HTR-8/SVneo (cell line): ENCODE measurements at places on chromosomes 3 and 15.

DNA sequence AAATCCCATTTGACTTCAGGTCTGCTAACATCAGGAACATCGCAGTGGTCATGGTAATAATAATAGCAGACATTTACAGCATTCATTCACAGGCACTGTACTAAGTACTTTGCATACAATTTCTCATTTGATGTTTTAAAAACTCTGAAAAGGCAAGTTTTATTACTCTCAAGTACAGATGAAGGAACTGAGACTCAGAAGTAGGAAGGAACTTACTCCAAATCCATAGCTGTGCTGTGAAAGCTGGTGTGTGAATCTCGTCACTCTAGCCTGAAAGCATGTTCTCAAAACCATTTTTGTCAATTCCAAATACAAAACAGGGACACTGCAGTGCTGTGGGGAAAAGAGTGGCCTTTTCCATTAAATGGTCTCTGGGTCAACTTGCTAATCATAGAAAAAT is 179.9 kb downstream of the FAM43A start:
- no peak for DNase-seq

DNA sequence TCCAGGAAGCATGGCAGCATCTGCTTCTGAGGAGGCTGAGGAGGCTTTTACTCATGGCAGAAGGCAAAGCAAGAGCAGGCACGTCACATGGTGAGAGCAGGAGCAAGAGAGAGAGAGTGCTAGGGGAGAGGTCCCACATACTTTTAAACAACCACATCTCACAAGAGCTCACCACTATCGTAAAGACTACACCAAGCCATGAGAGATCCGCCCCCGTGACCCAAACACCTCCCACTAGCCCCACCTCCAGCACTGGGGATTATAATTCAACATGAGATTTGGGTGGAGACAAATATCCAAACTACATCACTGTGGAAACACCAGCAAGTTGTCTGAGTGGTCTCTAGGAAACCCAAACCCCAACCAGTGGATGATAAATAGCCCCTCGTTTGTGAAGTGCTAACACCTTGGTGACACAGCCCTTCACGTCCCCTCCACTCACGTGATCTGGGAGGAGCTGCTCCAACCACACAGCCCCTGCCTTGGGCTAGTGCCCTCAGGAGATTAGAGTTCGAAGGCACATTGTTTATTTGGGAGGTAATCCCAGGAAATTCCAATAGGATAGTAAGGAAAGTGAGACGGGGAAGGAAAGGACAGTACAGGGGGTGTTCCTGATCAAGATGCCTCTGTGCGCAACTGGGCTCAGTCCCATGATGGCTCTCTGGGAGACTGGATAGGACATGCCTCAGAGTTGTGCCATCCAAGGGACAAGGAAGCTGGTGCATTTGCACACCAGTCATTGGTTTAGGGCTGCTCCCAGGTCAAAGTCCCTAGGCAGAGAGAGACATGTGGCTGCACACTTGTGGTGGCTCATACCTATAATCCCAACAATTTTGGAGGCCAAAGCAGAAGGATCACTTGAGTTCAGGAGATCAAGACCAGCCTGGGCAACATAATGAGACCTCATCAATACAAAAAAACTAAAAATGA is 80.6 kb upstream of the CTNNB1 start:
- DNase-seq, result no peak

DNA sequence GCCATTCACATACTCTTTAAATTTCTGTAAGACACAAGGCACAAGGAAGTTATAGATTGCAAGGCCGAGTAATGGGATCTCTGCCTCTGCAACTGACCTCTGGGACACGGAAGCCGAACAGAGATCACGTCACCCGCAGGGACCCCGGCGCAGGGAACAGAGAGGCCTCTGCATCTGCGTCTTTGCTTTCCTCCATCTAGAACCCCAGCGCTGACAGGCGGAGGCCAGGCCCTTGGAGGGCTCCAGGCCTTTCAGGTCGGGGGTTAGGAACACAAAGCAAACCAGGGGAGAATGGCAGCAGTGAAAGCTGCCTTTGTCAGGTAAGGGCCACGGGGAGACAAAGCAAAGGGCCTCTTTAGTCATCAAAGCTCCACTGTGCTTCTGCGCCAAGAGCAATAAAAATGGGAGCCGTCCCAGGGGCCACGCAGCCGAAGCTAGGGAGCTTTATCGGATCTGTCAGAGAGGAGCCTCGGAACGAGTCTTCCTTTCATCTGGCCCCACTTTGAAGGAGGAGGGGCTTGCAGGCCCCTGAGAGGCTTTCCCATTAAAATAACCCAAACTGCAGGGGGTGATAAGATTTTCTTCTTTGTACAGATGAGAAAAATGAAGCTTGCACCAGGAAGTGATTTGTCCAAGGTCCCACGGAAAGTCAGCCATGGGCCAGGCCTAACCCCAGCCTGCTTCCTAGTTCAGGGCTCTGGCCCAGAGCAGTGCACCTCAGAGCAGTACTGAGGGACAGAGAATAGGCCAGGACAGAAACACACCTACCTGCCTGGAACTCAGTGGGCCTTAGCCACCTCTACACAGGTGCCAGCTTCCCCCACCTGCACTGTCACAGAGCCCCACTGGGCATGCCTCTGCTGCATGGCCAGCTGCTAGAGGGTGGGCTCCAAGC is 84.4 kb upstream of the RAD18 start:
- DNase-seq, result no peak

GRCh38 chr15:94059013-94059587 is 172.3 kb upstream of the MCTP2 start:
- no peak for DNase-seq

DNA sequence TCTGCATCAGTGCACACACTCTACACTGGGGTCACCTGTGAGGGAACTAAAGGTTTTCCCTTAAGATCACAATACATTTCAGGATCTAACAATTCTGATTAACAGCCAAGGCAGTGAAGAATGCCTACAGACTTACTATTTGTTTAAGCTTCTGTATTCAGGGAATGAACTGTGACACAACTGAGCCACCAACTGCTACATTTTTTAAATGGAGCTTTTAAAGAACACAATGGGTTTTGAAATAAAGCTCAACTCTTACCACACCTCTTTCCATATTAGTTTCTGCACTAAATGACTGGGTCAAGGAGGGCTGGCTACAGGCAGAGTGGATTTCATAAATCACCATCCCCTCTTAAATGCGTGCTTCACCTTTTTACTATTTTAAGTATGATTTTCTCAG is 100.2 kb downstream of the TMCC1 start:
- no peak for DNase-seq

GRCh38 chr3:135447483-135447882 is 518.0 kb upstream of the PPP2R3A start:
- DNase-seq, result no peak

DNA sequence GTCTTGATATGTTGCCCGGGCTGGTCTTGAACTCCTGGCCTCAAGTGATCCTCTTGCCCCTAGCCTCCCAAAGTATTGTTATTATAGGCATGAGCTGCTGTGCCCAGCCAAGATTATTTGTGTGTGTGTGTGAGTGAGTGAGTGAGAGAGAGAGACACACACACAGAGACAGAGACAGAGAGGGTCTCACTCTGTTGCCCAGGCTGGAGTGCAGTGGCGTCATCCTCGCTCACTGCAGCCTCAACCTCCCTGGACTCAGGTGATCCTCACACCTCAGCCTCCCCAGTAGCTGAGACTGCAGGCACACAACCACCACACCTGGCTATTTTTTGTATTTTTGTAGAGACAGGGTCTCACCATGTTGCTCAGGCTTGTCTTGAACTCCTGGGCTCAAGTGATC is 5.8 kb downstream of the ICE2 start:
- DNase-seq, result no peak
